Activated CD4-positive, alpha-beta T cell treated with anti-CD3 and anti-CD28 coated beads for 24 hours (primary cell): ENCODE measurements at places on chromosomes 5 and 9.

GRCh38 chr9:3181049-3181953 lies 337.4 kb upstream of the PUM3 start:
- DNase-seq: peak; percentile 7

DNA sequence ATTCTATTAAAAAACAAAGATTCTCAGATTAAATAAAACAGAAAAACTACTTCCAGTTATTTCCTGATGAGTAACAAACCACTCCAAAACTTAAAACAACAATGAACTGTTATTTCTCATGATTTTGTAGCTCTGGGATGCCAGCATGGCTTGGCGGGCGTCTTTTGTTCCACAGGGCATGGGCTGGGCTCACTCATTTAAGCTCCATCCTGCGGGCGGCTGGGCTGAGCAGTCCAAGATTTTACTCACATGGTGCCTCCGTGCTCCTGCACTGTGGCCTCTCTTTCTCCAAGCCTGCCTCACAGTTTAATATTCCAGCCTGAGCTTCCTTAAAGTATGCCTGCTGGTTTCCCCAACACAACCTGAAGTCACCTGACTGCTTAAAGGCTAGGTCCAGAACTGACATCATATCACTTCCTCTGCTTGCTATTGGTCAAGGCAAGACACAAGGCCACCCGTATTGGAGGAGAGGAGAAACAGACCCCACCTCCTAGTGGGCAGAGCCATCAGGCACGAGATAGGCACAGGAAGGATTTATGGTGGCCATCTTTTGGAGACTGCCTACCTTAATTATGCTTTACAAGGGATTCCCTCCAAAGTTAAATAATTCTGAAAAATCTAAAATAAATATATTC lies 41.6 kb upstream of the ZBTB43 start:
- DNase-seq: no peak

DNA sequence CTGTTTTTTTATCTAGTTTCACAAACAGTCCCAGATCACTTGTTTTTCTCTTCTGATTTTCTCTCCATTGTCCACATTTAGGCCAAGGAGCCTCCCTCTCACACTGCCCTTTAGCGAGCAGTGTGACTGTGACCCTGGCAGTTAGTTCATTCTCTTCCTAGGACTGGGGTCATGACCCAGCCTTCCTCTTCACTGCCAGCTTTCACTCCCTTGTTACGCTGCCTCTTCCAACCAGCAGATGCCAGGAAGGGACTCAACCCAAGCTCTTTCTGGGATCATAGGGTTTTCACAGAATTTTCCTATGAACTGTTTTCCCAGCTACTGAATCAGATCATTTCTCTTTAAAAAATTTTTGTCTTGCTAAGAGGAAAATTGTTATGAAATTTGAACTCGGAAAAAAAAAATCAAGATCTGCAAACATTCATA lies 70.9 kb downstream of the LMNB1 start:
- DNase-seq: no peak

DNA sequence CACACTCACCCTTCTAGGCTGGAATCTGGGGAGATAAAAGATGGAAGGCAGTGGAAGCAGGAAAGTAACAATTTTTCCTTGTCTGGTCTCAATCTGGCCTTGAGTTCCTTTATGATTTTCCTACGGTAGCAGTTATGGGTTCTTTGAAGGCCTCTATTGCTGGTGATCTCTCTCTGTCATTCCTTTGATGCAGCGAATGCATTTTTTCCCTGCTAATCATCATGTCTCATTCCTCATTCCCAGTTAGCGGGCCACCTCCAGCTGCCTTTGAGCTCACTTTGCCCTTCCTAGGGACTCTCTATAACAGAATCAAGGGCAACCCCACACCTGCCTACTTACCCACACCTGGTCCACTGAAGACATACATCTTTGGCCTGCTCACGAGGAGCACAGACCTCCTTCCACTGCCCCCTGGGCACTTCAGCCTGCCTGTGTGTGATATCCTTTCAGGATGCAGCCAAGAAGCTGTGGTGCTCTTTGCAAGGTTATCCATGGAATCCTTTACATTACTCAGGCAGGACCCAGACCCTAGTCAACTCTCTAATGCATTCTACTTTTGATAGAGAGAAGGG lies 191.7 kb downstream of the DRD1 start:
- no peak for DNase-seq

GRCh38 chr9:70324963-70325362 lies 66.2 kb downstream of the SMC5 start:
- no peak for DNase-seq
